Astrocyte (in vitro differentiated cells and primary cell): ENCODE measurements at places on chromosomes 12 and 14.
A peak's percentile ranks its signal among the peaks of the same experiment; 100 is the strongest.

DNA sequence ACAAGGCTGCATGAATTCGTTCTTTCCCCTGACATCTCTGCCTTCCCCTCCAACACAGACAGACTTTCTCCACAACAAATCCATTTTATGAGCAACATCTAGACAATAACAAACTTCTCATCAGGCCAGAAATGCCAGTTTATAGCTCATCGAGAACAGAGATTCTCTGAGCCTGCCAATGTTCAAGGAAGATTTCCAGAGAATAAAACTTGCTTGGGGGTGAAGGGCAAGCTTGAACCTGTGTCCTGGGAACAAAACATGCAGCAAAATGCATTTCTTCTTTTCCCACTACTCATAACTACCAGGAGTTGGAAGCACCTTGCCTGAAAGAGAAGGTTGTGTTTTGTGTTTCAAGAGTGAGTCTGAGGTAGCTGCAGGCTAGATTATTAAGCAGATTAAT, 6.8 kb downstream of the MAP1LC3B2 start:
- DNase-seq: no peak

GRCh38 chr12:11896417-11896929, 174.3 kb upstream of the BCL2L14 start:
- DNase-seq: no peak

- DNase-seq: no peak
Measured at GRCh38 chr12:8082808-8083100, 680 bp downstream of the NECAP1 start.

DNA sequence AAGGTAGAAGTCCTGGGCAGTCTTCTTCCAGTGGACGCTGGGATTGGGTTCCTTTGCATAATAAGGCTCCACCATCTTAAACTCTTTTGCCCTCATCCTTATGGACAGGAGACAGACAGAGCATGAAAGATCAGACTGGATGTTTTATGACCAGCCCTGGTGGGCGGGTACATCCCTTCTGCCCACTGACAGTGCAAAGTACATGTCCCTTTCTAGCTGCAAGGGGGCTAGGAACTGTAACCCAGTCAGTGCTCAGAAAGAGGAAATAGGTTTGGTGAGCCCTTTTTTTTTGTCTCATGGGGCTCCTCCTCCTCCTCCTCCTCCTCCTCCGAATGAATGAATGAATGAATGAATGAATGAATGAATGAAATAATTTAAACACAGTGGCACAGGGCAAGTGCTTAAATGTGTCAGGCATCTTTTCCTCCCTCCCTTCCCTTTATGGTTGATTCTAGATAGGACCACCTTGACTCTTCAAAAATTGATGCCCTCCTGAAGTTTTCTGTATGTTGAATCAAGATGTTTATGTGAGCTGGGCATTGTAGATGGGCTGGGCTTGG, 36.4 kb upstream of the HNF1A start:
- DNase-seq: no peak

DNA sequence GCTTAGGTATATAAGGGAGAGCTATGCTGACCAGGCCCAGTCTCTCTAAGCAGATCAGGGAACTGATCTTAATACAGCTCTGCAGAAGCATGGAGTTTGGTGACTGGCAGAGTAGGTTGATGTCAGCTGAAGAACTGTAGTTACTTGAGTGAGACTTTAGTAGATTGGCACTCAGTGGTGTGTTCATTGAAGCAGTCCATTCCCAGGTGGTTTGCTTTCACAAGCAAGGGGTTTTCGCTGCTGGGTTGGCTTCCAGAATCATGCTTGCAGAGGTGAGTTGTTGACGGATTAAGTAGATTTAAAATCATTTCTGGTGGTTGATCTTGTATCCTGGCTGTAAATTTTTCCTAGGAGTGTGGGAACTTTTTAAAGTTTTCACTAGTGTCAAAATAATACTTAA, 6.5 kb upstream of the DHRS7 start:
- DNase-seq: no peak

- no peak for DNase-seq
Measured at GRCh38 chr12:106142591-106143261, 4.0 kb upstream of the NUAK1 start.

- DNase-seq: peak; percentile 90
Measured at GRCh38 chr12:11823043-11823442, 173.6 kb downstream of the ETV6 start.

DNA sequence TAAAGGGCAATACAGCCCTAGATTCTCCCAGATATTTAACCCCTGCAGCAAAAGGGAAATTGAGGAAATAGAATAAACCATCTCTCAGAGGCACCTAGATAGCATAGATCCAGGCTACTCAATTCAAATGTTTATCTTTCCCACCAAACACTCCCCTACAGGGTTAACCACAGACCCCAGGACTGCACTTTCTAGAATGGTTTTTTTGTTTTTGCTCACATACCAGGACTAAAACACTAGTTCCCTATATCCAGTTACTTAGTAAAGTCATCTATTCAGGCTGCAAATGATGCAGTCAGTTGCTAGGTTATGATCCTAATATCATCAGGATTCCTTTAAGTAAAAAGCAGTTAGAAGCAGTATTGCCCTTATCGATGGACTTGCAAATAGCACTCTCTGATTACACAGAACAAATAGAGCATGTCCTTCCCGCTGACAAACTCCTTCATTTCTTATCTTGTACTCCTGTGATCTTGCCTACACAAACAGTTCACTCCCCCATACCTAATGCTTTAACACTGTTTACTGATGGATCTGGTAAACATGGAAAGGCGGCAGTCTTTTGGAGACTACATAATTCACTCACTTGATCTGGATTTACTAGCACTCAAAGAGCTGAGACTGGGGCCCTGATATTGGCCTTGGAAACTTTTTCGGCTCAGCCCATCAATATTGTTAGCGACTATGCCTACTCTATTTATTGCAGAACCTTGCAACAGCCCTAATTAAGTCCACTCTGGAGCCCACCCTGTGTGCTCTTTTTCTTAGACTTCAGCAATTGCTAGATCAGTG, 257.2 kb upstream of the DIO2 start:
- DNase-seq: no peak

GRCh38 chr12:56220611-56221231, 1.0 kb downstream of the RNF41 start:
- peak; percentile 50 for DNase-seq

GRCh38 chr12:124917135-124917840, 2.8 kb upstream of the UBC start:
- peak; percentile 100 for DNase-seq

DNA sequence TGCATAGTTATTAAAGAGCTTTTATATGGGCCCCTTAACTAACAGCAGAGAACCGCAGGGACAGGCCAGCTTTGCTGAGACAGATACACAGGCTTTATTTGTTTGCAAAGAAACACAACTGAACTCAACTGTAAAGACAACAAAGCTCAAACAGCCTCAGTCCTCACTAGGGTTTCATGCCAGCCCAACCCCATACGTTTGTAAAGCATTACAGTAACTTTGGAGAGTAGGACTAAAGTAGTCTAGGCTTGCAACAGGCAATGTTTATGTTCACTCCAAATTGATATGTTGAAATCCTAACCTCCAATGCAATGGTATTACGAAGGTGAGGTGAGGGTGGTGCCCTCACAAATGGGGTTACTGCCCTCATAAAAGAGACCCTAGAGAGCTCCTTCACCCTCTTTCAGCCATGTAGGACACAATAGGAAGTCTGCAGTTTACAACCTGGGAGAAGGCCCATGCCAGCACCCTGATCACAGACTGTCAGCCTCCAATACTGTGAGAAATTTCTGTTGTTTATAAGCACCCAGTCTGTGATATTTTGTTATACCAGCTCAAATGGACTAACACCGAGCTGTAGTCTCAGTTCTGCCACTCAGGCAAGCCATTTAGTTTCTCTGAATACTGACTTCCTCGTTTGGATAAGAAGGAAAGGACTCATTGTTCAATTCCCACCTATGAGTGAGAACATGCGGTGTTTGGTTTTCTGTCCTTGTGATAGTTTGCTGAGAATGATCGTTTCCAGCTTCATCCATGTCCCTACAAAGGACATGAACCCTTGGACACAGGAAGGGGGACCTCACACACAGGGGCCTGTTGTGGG, 35.2 kb downstream of the PPM1H start:
- no peak for DNase-seq

- no peak for DNase-seq
Measured at GRCh38 chr12:106673141-106673540, 90.3 kb downstream of the RFX4 start.

- peak; percentile 29 for DNase-seq
Measured at GRCh38 chr12:107131832-107132616, 38.7 kb upstream of the CRY1 start.

GRCh38 chr12:30440826-30441602, 254.7 kb downstream of the IPO8 start:
- no peak for DNase-seq

- no peak for DNase-seq
Measured at GRCh38 chr14:25667387-25667786, 617.4 kb upstream of the STXBP6 start.

DNA sequence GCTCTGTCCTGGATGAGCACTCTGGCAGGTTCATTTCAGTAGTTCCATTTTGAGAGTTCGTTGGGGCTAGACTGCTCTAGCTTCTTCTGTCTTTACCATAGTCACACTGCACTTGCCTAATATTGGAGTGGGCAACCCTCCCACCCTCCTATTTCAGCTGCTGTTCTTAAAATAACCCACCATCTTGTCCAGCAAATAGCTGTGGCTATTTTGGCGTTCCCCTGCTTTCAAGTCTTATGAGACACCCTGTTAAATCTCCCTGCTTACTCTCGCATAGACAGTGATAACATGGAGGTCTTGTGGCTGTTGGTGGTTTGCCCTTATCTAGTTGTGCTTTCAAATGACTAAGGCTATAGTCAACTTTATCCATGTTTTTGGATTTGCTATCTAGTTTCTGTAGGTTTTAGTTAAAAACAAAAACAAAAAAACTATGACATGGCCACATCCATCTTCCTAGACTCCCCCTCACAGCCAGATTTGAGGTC, 65.5 kb downstream of the LRP6 start:
- DNase-seq: peak; percentile 92

- DNase-seq: peak; percentile 33
Measured at GRCh38 chr12:64744422-64745258, 14.6 kb downstream of the GNS start.

DNA sequence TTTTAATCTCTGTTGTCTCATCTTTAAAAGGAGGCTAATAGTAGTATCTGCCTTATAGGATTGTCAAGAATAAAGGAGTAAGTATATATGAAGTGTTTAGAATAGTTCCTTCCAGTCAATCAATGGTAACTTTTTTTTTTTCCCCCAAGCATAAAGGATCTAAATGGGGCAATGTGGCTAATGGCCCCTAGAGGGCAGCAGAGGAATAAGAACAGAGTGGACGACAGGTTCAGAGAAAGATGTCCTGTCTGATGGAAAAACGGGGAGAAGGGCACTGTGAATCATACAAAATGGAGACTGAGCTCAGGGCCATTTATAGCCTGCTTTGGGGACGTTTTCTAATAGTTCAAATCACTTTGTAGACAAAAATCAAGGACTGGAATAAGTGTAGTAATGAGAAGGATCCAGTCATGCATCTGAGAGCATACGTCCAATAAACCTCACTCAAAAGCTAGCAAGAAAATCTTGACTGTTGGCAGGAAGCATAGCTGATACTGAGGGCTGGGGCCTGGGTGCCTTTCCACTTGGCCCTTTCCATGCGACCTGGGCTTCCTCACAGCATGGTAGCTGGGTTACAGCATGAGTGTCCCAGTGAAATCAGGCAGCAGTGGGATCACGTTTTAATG, 51.3 kb downstream of the IFNG-AS1 start:
- peak; percentile 48 for DNase-seq

GRCh38 chr14:105576525-105577088, 50.2 kb downstream of the TMEM121 start:
- no peak for DNase-seq

GRCh38 chr14:59018460-59018859, 170.0 kb upstream of the DAAM1 start:
- DNase-seq: no peak

- DNase-seq: no peak
Measured at GRCh38 chr14:71449316-71450055, 482.7 kb upstream of the RGS6 start.

DNA sequence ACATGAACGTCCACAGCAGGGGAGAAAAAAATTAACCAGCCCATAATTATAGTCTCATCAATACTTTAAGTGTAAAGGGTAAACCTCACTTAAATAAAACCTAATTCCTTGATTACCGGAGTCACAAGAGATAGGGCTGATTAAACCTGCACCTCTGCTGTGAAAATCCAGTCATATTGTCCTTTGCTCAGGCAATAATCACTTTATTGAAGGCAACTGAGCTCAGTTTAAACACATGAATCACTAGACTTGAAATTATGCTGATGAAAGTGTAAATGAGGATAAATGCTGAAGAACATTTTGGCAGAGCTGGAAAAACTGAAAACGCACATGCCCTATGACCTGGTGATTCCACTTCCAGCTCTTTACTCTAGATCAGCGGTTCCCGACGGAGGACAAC, 6.7 kb upstream of the HRK start:
- no peak for DNase-seq

DNA sequence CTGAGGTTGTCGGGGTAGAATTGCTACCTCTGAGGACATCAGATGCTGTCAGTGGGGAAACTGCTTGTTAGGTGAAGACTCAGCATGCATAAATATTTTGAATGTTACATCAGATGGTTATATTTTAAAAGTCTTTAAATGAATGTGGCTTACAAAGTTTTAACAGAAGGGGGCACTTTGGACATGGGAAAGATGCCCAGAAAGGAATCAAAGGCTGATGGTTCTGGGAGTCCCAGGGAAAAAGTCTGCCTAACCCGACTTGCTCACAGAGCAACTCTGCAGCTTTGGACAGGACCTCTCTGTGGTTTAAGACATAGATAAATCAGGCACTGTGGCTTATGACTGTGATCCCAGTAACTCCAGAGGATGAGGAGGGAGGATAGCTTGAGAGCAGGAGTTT, 474.9 kb downstream of the ATP23 start:
- peak; percentile 76 for DNase-seq

DNA sequence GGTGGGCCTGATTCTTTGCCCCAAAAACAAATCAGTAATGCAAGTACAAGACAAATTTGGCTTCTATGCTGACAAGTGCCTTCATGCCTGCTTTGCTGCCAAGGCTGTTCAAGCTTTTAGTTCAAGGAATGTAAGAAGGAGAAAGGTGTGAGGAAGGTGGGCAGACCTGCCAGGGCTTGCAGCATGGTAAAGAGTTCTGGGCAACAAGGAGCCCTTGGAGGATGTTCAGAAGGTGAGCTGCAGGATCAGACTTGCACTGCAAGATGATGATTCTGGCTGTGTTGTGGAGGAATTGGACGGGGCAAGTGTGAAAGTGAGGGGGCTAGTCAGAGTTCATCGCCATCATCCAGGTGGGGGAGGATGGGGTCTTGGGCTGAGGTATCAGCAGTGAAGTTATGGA, 167.9 kb downstream of the NUAK1 start:
- DNase-seq: no peak

- no peak for DNase-seq
Measured at GRCh38 chr12:74614426-74614825, 76.8 kb downstream of the ATXN7L3B start.

- DNase-seq: peak; percentile 66
Measured at GRCh38 chr14:24425704-24426103, 3.8 kb downstream of the CBLN3 start.
